ENCODE measurements at places on chromosomes 6 and 20. TPM values are rescaled to one million over a fixed set of nuclear protein-coding genes. Genes with fewer than 3 reads are reported as not detected.

DNA sequence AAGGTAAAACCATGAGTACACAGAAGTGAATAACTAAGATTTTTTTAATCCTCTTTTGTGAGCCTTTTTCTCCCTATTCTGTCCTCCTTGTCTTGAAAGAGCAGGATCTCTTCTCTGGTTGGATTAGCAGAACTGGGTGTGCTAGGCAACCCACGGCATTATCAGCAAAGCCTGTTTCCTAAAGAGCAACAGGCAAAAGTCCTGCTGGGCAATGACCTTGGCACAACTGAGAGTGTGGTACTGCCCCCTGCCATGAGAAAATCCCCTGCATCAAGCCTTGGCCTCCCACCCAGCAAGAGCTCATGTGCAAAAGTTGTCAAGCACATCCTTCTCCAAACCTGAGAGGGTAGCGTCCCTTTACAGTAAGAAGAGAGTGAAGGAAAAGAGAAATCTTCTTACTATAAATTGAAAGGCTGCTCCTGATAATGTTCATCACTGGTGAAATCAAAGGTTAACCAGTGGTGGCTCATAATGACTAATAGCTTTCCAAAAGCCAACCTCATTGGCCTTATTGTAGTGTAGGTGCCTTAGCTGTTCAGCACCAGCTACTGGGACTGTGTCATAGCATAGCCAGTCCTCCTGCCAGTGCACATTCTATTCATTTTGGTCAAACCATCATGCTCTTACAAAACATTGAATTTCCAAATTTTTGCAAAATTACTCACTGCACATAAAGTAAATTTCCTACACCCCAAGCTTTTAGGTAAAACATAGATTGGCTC lies 17.1 kb downstream of the KIF6 start:
- DNase-seq, result no peak

Gene EDEM2
- polyA plus RNA-seq, result 9.1 TPM

Gene APCDD1L
- polyA plus RNA-seq, result 6.8 TPM

DNA sequence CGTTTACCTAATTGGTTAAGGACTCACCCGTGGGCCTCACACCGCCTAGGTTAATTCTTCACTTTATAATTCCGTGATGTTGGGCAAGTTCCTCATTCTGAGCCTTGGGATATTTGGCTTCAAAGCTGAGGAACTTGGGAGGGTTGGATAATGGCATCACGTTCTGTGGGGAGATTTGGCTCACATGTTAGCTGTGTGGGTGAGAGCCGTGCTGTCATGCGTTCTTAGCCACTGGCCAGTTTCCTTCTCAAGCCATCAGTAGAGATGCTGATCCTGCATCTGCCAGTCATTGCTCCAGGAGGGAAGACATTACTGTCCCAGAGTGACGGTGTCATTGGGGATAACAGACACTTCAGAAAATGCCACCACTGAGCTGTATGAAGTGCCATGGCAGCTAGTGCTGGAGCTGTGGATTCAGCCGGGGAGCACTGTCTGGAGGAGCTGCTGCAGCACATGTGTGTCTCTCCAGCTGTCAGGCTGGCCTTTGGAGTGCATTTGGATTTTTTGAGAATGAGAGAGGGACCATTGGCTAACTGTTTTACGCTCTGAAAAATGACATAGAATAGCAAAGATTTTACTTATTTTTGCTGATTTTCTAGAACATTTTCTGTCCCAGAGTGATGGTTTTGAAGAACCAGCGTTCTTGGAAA lies 16.5 kb downstream of the IGF2R start:
- no peak for DNase-seq

Gene AURKA
- 14.0 TPM for polyA plus RNA-seq

Gene SLC24A3
- polyA plus RNA-seq, result 29.8 TPM
